ENCODE measurements at places on chromosomes 3 and 15.
A peak's percentile ranks its signal among the peaks of the same experiment; 100 is the strongest.

GRCh38 chr3:197758512-197758911 is 8.8 kb downstream of the FYTTD1 start:
- DNase-seq, result no peak

GRCh38 chr3:39989746-39990145 is 180.3 kb downstream of the MYRIP start:
- no peak for DNase-seq

GRCh38 chr3:117706037-117706436 is 996.5 kb downstream of the TUSC7 start:
- DNase-seq, result peak; percentile 43

DNA sequence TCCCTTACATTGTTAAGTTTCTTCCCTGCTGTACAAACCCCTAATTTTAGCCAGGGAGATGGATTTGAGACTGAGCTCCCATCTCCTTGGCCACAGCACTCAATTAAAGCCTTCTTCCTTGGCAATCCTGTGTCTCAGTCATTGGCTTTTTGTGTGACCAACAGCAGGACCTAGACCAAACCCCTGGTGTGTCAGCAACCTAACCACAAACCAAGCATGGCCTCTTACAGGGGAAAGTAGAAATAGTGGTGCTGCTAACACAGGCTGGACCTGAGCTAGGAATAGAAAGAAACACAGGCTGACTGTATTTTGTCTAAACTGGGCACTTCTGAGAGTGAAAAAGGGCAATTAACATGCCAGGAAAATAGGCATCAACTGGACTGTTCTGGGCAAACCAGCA is 37.9 kb downstream of the PPCDC start:
- no peak for DNase-seq

DNA sequence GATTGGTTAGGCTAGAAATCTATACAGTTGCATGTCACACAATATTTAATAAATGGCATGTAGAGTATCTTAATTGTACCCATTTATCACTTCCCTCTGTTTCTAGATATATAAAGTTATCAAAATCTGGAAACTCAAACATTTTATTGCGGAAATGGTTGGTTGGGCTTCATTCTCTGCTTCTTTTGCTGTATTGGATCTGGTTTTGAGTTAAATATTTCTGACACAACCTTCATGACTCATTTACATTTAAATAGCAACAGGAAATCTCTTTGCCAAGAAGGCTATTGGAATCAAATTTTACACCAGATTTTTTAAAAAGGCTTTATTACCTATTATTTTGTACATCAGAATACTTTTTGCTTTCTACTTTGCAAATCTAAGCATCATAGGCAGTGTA is 153.8 kb downstream of the EBLN2 start:
- DNase-seq, result peak; percentile 23

- DNase-seq, result no peak
These were observed 273.3 kb downstream of the RPLP1 start for GRCh38 chr15:69725957-69726356.

Data from muscle of arm (tissue), 14 donors.